ENCODE measurements at places on chromosomes 1 and 21.

DNA sequence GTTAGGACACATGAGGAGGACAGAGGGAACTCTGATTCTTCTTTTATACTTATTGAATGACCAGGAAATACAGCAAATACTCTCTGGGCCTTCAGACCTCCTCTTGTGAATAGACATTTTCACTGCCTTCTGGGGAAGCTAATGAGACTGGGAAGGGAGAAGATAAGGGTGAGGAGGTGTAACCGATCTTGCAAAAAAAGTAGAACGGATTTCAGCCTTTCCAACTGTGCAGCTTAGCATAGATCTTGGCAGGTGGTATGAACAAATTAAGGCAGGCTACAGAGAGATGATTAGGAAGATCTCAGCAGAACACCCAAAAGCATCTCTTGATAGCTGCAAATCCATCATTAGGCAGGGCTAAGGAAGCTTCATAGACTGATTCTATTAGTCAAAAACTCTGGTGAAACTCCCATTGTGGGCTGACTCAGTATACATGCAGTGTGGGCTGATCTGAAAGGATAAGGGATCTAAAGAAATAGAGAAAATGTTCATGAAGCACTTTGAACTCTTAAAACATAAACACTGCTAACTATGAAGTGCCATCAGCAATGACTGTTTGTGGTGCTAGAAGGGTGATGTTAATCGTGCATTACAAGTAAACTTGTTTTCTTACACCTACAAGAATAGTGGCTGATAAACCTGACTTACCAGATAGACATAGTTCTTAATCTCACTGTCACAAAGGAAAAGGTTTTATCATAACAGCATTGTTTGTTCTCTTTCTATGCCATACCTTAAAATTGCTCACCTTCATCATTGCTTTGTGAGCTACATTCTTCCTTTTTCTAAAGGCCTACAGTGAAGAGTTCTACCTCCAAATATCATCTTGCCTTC, 85.5 kb upstream of the PALMD start:
- no peak for DNase-seq

GRCh38 chr1:5651964-5652821, 340.0 kb downstream of the NPHP4 start:
- no peak for DNase-seq

DNA sequence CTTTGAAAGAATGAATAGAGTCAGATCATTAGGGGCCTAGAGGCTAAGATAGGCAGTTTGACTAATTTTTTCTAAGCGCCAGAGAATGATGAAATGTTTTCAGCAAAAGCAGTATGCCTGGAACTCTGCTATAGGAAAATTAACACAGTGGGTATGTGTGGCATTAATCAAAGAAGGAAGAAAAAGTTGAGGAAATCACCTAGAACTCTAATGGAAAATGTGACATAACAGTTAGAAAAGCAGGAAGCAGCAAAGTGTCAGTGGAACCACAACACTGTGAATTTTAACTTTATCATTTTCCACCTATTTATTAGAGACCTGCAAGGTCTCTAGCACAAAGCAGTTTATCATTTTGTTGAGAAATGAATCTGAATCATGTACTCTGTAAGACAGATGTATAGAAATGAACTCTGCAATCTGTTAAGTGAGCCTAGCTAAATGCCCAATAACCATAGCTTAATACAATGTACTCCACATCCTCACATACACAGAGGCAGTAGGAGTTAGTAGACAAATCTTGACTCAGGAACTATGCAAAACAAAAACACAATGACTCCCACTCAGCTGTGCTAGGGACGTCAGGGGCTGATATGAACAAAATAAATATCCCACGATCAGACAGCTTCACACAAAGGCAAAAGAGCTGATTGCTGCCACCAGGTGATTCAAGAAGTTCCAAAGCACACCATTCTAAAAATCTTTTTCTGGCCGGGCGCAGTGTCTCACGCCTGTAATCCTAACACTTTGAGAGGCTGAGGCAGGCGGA, 500.7 kb upstream of the NFIA start:
- no peak for DNase-seq

GRCh38 chr21:40717028-40717427, 129.9 kb downstream of the DSCAM start:
- peak; percentile 70 for DNase-seq

GRCh38 chr1:179445593-179445992, 79.8 kb downstream of the AXDND1 start:
- no peak for DNase-seq

DNA sequence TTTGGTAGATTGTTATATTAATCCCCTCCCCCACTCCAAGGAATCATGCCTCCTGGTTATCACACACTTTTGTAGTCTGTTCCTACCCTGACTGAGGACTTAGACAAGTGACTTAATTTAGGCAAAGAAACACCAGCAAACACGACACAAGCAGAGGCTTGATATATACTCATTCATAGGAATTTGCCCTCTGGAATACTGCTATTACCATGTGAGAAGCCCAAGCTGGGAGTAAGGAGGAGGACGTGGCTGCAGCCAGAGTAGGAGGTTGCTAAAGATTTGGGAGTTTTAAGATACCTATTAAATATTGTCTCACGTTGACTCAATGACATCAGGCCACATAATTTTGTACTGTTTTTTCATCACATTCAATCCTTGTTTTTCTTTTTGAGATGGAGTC, 100.2 kb downstream of the LRRC53 start:
- no peak for DNase-seq

DNA sequence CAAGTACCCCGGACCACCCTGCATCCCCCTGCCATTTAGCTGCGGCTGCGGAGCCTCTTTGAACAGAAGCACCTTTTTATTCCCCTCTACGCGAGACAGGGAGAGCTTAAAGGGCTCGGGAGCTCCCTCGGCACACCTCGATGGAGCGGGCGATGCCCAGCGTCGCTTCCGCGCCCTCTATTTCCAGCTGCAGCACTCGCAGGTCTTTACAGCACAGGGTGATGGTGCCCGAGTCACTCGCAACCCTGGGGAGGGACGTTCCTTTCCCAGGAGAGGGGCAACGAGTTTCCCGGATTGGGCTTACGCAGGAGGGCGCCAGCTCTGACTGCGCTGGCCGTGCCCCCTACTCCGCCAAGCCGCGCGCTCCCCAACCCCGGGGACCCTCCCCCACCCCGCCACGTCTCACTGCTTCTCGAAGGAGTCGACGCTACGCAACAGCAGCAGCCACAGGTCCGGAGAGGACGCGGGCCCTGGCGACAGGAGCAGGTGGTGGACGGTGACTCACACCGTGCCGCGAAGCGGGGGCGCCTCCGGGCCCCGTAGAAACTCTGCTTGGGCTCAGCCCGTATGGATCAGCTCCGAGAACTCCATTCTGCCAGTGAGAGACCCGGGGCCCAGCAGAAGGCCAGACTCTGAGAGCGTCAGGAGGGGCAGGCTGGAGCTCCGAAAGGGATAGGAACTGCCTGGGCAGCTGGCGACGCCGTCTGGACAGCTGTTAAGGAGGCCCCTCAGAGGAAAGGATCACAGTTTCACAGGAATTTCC, 5.8 kb upstream of the FAM167B start:
- peak; percentile 64 for DNase-seq

All from NCI-H2171 treated with DMSO at 0.1 percent for 48 hours (cell line).